ENCODE measurements at places on chromosomes 13 and 19. TPM values are rescaled to one million over a fixed set of nuclear protein-coding genes. Genes with fewer than 3 reads are reported as not detected.

Gene S1PR5
- 0.37 TPM for total RNA-seq

Gene OR7A5
- total RNA-seq, result not detected

Gene PRRG2
- 0.37 TPM for total RNA-seq

Gene ADGRE3
- under 0.01 TPM for total RNA-seq

Gene NLRP9
- not detected for total RNA-seq

Gene POU4F1
- total RNA-seq, result not detected

Gene CGB2
- total RNA-seq, result not detected

Gene SYCN
- total RNA-seq, result not detected

Gene BORA
- 7.7 TPM for total RNA-seq
